ENCODE measurements at places on chromosomes 7 and 10. TPM values are rescaled to one million over a fixed set of nuclear protein-coding genes. Genes with fewer than 3 reads are reported as not detected.

Gene DPCD
- 80.2 TPM for total RNA-seq

Gene RADIL
- total RNA-seq, result 6.1 TPM

Gene PDE6C
- total RNA-seq, result not detected

Gene PON1
- not detected for total RNA-seq

Gene TUBAL3
- not detected for total RNA-seq

Gene RAMP3
- total RNA-seq, result 18.4 TPM

Gene INSYN2A
- total RNA-seq, result 0.33 TPM

Gene SYCE1
- total RNA-seq, result 6.1 TPM

Gene TMEM229A
- total RNA-seq, result 0.71 TPM

Gene DPYSL4
- 0.36 TPM for total RNA-seq

Gene TRUB1
- 14.3 TPM for total RNA-seq

Gene C10orf90
- 1.1 TPM for total RNA-seq

Gene MYL10
- total RNA-seq, result not detected

Gene TDRD1
- under 0.01 TPM for total RNA-seq
